ENCODE measurements at places on chromosomes 16 and 17. TPM values are rescaled to one million over a fixed set of nuclear protein-coding genes. Genes with fewer than 3 reads are reported as not detected.

GRCh38 chr17:45719335-45720071 lies 64.6 kb upstream of the CRHR1 start:
- DNase-seq, result no peak

- no peak for DNase-seq
Measured at GRCh38 chr16:70383421-70383960, 36.8 kb downstream of the DDX19A start.

The RAB34 gene
- 30.4 TPM for total RNA-seq

The SCNN1G gene
- 0.16 TPM for total RNA-seq

The KRT9 gene
- total RNA-seq, result 0.43 TPM

The DPEP3 gene
- total RNA-seq, result 138 TPM

GRCh38 chr17:534071-534691 lies 180.5 kb downstream of the VPS53 start:
- DNase-seq, result no peak

- DNase-seq, result no peak
Measured at GRCh38 chr16:66081775-66082366, 284.6 kb upstream of the CDH5 start.

GRCh38 chr17:78237401-78238012 lies 6.1 kb downstream of the TMEM235 start:
- DNase-seq, result peak; percentile 59

- DNase-seq, result no peak
Measured at GRCh38 chr17:51857052-51857597, 301.4 kb downstream of the CA10 start.

GRCh38 chr16:53785044-53785443 lies 81.1 kb downstream of the FTO start:
- DNase-seq, result no peak

The CDT1 gene
- 19.1 TPM for total RNA-seq

- DNase-seq, result peak; percentile 21
Measured at GRCh38 chr17:5468075-5468473, 708 bp downstream of the DHX33 start.

All from testis (tissue), 5 donors.